CD4-positive, alpha-beta T cell treated with Interleukin-17A for 1 hour (primary cell): ENCODE measurements at places on chromosomes 1 and 21.
A peak's percentile ranks its signal among the peaks of the same experiment; 100 is the strongest.

GRCh38 chr21:26123012-26123411 is 47.6 kb downstream of the APP start:
- DNase-seq, result no peak

DNA sequence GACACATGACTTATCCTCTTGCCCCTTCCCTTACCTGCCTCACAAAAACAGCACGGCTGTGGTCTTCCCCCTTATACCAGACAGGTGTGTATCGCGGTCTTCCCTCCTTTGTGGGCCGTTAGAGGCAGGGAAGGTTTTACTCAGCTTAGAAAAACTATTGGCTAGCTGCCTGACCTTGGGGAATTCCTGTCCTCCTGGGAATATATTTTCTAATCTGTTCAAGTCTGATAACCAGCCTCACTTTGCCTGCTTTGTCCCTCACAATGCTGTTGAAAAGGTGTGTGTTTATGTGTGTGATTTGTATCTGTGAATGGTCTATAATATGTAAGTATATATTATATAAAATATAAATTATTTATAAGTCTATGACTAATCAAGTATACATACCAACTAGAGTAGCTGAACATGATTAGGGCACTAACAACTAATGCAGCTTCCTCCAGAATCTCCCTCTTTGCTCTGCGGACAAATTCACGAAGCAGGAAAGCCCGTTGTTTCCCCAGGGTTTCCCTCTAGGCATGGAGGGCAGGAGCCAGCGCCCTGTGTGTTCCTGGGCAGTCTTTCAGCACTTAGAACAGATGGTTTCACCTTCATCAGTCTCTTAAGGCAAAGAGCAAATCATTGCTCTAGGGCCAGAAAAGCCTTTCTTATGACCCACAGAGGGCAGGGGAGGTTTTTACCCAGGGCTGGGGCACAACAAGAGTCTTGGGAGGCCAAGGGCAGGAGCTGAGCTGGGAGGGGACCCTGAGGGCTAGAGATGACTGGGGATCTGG is 25.6 kb downstream of the SLC26A9 start:
- no peak for DNase-seq

- no peak for DNase-seq
Observed at GRCh38 chr21:24027396-24027795, 1579.9 kb downstream of the MRPL39 start.

DNA sequence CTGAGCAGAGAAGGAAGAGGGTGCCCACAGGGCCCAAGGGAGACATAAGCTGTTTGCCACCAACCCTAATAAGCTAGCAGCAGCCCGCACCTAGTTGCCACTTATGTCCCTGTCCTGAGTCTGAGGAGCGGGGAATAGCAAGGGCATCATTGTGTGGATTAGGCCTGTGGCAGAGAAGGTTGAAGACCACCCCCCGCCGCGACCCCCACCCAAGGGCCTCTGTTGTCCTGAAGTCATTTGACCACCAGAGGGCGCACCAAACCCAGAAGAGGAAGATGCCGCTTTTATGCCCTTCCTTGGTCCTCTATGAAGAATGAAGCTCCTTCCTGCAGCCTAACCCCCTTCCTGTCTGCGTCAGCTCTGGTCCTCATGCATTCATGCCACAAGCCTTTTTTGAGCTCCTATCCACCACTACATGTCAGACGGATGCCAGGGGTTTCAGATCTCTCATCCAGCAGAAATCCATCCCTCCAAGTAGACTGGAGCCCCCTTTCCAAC is 16.6 kb downstream of the RHBG start:
- DNase-seq, result peak; percentile 78

DNA sequence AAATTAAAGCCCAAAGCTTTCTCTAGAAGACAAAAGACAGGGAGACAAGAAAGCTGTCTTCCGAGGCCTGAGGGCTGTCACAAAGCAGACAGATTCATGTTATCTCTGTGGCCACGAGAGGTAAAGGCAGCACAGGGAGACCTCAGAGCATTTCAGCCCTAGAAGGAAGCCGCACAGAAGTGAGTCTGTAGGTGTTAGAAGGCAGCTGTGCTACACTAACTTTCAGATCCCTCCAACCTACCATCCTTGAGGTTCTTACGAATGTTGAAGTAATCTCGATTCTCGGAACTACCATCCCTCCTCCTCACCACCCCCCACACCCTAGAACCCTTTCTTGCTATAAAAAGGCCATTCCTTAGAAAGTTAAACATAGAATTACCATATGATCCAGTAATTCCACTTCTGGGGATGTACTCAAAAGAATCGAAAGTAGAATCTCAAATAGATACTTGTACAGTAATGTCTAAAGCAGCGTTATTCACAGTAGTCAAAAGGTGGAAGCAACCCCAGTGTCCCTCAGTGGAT is 21.5 kb upstream of the LYST start:
- DNase-seq, result peak; percentile 75

DNA sequence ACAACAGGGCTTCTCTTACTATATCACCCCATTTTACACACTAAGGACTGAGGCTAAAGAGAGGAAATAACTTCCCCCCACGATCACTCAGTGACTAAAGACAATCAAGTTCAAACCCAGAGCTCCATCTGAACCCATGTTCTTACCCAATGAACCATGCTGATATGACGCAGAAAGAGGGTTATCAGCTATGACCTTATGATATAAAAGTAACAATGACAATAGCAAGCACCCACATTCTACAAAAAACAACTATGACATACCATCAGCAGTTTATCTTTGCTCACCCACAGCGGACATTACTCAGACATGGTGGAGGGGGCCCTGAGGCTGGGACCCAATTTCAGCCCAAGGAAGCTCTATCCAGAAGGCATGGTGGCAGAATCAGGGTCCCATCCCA is 75.7 kb downstream of the PTPN14 start:
- DNase-seq, result no peak

- DNase-seq, result no peak
Observed at GRCh38 chr21:41196993-41197392, 29.0 kb downstream of the BACE2 start.

GRCh38 chr1:53369761-53370160 is 41.9 kb upstream of the LRP8 start:
- no peak for DNase-seq

- no peak for DNase-seq
Observed at GRCh38 chr1:50450861-50451653, 27.8 kb upstream of the DMRTA2 start.

GRCh38 chr1:171646249-171646560 is 6.3 kb downstream of the MYOC start:
- no peak for DNase-seq

DNA sequence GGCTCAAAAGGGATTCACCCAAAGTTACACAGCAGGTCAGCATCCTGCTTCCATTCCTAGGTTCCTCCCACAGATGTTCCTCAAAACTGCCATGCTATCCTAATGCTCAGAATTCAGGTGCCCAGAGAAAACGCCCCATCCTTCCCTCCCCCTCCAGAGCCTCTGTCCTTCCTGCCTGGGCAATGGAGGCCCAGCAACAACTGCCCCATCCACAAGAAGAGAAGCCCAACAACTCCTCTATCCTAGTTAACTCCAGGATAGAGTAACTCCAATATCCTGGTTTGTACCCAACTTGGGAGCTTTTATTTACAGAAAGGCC is 16.9 kb downstream of the COL9A2 start:
- DNase-seq, result no peak

DNA sequence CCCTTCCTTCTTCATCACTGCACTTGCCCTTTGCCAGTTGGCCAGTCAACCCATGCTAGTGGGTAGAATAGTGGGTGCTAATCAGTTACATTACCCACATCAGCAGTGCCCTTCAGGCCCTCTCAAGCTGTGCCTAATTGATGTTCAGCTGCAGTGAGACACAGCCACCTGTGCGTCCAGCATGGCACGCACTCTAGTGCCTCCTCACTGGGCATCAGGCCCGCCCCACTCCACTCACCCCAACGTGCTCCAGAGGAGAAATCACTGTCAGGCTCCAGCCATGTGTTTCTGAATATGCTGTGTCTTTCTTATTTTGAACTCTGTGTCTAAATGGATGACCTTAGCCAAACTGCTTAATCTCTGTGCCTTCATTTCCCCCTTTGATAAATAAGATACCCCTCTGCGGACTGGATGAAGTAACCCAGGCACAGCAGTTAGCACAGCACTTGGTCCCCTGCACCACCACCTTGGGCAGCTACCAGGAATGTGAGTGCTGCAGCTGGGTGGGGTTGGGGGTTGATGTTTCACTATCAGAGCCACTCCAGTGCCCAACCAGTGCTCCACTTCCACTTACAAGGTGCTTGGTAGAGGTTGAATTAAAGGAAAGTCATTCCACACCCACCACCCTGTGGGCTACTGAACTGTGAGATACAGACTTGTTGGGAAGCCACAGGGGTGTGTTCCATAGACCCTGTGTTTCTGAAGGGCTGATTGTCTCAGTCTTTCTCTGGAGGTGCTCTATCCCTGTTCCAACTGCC is 8.9 kb upstream of the ADORA3 start:
- no peak for DNase-seq

DNA sequence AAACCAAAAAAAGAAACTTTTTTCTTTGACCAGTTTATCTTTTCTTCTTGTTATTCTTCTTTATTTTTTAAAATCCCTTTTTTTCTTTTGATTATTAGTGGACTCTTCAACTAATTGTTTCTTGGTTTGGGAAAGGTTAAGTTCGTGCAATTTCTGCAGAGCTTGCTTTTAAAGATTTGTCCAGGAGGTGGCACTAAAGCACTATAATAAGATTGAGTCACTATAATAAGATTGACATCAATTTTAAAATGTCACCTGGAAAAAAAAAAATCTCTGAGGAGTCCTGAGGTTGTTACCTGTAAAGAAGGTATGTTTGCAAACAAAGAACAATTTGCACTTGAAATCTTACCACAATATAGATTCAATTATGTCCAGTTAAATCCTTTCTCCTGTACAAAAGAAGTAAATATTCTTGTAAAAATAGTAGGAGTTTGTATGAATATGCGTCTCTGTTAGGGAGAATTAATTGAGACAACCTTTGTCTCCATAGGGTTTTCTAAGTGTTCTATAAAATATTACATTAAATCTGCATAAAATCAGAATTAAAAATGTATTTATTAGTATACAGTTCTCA is 166.7 kb downstream of the ADGRL4 start:
- peak; percentile 44 for DNase-seq

DNA sequence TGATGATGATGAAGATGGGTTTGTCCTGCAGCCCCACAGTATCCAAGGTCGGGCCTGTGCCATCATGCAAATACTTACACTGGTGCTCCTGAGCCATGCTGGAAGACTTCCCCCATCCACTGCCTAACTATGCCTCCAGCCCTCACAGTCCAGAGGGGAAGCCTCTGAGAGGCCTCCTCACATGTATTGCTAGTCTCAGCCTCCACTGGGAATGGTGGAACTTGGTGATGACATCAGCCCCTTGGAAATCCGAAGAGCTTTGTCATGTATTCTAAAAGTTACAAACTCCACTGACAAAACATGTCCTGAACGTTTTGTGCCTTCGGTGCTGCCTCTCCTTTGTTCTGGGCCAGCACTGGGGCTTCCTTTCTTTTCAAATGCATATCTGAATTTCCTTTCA is 61.1 kb upstream of the DMRTB1 start:
- DNase-seq, result no peak

DNA sequence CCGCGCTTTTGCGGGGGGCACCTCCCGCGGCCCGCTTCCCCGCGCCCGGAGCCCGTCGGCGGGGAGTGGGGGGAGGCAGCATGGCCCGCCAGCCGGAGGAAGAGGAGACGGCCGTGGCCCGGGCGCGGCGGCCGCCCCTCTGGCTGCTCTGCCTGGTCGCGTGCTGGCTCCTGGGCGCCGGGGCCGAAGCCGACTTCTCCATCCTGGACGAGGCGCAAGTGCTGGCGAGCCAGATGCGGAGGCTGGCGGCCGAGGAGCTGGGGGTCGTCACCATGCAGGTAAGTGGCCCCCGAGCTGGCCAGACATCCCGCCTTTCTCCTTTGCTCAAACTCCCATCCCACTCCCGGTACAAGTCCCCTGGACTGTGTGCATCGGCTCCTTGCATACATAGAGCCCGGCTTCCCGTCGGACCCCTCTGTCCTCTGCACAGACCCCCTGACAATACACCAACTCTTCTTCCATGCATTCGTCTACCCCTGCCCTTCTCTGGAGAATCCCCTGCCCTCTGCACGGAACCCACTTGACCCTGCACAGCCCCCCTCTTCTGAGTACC is 812 bp downstream of the CACHD1 start:
- no peak for DNase-seq

DNA sequence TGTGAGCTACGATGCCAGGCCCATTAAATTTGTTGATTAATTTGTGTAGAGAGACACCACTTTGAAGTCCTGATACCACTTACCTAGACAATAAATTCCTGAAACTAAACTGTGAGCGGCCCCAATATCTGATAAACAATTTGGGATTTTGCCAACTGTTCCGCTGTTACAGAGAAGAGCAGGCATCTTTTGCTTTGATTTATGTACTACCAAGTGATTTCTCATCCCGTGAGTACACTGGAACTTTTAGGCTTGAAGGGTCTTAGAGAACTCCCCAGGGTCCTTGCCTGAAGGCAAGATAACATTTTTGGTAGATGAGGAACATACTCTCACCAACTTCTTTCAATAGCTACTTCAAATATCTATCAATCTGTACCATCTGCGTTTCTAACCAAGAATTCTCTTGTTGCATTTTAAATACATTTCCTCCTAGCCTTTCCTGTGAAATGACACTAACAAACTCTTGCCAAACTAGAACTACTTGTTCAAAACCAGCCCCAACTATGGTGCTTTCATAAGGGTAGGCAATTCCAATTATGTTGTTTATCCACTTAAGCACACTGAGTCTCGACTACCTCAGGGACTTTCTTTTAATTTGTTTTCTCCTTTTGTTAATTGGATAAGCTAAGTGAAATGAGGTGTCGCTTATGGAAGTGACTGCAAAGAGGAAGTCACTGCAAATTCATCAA is 23.2 kb upstream of the SLC30A1 start:
- no peak for DNase-seq

DNA sequence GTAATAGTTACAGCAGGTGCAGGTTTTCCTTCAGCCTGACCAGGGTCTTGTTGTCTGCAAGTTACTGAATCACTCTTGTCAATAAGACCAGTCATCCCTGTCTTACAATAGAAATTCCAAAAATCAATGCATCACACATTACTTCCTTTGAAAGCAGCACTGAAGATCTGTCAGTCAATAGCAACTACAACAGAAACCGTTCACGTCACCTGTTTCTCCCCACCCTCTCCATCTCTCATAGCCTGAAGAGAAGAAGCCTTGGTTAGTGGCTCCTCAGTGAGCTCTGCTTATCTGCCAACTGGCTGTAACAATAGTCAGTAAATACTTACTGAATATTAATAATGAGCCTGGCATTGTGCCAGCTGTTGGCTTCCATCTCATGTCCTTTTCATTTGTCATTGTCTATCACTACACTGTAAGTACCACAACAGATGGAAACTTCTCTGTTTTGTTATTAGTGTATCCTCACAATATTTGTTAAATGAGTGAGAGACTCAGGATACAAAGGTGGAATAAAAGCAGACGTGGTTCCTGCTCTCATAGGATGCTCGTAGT is 195.2 kb downstream of the S1PR1 start:
- no peak for DNase-seq
